G401 (cell line): ENCODE measurements at places on chromosomes 4 and X. TPM values are rescaled to one million over a fixed set of nuclear protein-coding genes. Genes with fewer than 3 reads are reported as not detected.

PLXNB3 gene
- total RNA-seq, result 1.5 TPM in 1 of 2 replicates, not detected in the other

DNA sequence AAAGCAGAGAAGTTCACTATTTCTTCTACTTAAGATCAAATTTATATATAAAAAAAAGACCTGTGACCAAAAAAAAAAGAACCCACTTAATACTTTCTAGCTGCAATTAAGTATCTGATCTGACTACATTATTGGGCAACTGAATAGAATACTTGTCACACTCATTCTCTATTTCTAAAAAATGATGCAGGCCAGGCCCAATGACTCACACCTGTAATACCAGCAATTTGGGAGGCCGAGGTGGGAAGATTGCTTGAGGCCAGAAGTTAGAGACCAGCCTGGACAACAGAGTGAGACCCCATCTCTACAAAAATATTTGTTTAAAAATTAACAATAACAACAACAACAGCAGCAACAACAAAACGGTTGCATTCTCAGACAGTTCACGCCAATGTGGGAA is 108.8 kb upstream of the BMP2K start:
- DNase-seq, result no peak

- no peak for DNase-seq
These were observed 195.3 kb upstream of the LNX1 start for GRCh38 chr4:53786632-53787031.

- DNase-seq, result no peak
These were observed 65.1 kb downstream of the LHFPL1 start for GRCh38 chrX:112614640-112615039.

DNA sequence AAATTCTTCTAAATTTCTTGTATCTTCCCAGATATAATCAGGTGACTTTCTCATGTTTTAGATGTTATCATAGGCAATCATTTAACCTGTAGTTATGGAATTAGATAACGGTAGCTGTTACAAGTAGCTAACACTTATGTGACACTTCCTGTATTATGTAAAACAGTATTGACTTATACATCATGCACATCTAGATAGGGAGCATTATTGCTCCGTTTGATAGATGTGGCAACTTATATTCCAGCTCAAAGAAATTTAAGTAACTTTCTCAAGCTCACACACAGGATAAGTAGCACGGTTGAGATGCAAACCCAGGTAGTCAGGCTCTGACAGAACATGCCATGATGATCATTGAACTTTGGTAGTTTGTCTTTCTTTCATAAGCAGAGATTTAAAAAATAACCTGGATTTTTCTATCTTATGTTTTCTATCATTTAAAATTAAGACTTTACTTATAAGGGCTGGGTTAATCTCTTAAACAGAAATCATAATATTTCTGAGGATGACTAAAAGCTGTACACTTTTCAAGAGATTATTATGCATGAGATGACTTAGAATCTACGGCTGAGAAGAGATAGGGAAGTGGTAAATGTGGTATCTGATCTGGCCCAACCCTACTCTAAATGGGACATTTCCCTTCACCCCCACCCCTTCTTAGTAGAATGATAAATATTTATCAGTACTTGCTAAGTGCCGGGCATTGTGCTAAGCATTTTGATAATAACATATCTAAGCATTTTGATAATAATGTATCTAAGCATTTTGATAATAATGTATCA is 69.1 kb upstream of the HPGD start:
- DNase-seq, result no peak

DNA sequence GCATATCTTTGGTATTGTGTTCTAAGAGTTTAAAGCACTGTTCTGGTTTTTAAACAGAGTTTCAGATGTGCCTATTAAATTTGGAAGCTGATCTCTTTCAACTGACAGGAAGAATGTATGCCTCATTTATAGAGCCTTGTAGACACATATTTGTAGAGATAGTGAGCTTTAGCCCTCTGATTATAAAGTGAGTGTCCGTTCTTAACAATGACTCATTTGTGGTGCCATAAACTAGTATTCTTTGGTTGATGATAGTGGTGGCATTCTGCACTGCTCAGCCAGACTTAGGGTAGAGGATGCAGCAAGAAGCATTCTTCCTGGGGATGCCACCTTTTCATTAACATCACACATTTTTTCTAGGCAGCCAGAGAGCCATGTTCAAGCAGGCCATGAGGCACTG is 121.7 kb downstream of the TLL1 start:
- no peak for DNase-seq

DNA sequence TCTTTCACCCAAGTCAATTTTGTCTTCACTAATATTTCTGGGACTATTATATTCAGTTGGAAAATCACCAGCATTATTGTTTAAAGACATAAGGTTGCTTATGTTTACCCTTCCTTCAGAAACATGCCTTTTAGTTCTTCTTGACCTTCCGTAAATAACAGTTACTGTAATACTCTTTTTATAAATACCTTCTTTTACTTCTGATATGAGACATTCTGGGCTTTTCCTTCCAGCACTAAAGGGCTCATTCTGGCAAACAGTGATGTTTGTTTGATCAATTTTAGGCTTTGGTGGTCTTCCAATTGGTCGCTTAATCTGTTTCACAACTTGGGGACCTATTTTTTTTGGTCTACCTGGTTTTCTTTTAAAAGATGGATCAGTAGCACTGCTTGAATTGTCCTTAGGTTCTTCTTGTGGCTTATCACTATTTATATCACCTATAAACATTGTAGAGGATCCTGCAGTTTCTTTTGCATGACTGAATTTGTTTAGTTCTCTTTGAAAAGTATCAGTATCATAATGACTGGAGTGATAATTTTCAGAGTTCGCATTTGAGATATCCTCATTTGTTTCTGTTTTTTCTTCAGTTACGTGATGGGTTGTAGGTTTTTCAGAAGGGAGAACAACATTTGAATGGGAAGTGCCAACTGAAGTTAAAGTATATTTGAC is 64.8 kb downstream of the NCAPG start:
- no peak for DNase-seq
